ENCODE measurements at places on chromosomes 12 and 14.

GRCh38 chr14:71336489-71337192, 429.4 kb downstream of the PCNX1 start:
- H3K36me3 ChIP-seq = no peaks in the 10 kb centered on the region
- H3K27me3 ChIP-seq = no peaks in the 10 kb centered on the region
- no peaks in the 10 kb centered on the region for H3K4me1 ChIP-seq
- DNase-seq = no peak
- H3K27ac ChIP-seq = no peak overlapping the region
- H3K4me3 ChIP-seq = no peak overlapping the region

DNA sequence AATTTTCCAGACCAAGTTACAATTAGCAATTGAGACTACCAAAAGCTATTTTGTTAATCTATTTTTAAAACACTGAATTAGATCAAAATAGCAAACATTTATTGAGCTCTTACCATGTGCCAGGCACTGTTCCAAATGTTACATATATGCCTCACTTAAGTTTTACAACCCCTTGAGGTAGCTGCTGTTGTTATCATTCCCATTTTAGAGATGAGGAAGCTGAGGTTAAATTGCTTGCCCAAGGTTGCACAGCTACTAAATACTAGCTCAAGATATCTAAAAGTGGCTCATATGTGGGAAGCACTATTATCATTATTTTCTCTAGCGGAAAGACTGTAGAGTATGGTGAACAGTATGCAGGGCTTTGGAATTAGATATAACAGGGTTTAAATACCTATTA, 19.5 kb upstream of the NAP1L1 start:
- no peak overlapping the region for H3K27ac ChIP-seq
- no peaks in the 10 kb centered on the region for H3K36me3 ChIP-seq
- no peak for DNase-seq
- no peaks in the 10 kb centered on the region for H3K4me1 ChIP-seq
- no peak overlapping the region for H3K4me3 ChIP-seq

DNA sequence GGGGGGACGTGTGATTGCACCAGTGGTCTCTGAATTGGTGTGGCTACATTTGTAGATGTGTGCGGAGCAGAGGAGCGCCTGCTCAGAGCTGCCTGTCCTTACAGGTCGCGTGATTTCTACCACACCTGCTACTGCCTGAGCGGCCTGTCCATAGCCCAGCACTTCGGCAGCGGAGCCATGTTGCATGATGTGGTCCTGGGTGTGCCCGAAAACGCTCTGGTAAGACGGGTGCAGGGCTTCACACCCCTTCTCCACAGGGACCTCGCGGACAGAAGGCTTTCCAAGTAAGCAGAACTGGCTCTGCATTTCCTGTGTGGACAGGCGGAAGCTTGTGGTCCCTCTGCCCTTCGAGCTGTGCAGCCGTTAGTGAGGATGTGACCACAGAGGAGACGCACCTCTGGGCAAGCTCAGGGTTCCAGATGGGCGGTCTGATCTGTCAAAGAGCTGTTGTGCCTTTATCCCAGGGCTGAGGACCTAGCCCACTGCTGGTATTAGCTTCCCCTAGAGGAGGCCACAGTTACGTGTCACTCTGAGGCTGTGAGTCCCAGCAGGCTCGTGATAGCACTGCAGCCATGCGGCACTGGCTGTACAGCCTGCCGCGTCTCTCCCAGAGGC, 47.7 kb downstream of the MAX start:
- no peaks in the 10 kb centered on the region for H3K27me3 ChIP-seq
- no peaks in the 10 kb centered on the region for H3K4me1 ChIP-seq
- DNase-seq = no peak
- no peak overlapping the region for H3K4me3 ChIP-seq

- no peak overlapping the region for H3K27ac ChIP-seq
- no peak for DNase-seq
- no peak overlapping the region for H3K4me3 ChIP-seq
Observed at GRCh38 chr14:52032204-52032801, 36.6 kb downstream of the NID2 start.

- no peaks in the 10 kb centered on the region for H3K36me3 ChIP-seq
- H3K27ac ChIP-seq = peak overlapping the region; percentile 56
- H3K4me1 ChIP-seq = peaks cover 29% of the 10 kb centered on the region
- DNase-seq = no peak
Observed at GRCh38 chr12:64667793-64668192, 57.5 kb downstream of the RASSF3 start.

All from ovary (tissue), 10 donors.